ENCODE measurements at places on chromosomes 3 and 15. TPM values are rescaled to one million over a fixed set of nuclear protein-coding genes. Genes with fewer than 3 reads are reported as not detected.

Gene RTP2
- not detected for total RNA-seq

- DNase-seq = no peak
Observed at GRCh38 chr3:126351086-126351770, 6.0 kb downstream of the KLF15 start.

- DNase-seq = no peak
Observed at GRCh38 chr3:20080956-20081554, 40.8 kb downstream of the KAT2B start.

- DNase-seq = no peak
Observed at GRCh38 chr3:145286937-145287336, 874.0 kb downstream of the PLOD2 start.

DNA sequence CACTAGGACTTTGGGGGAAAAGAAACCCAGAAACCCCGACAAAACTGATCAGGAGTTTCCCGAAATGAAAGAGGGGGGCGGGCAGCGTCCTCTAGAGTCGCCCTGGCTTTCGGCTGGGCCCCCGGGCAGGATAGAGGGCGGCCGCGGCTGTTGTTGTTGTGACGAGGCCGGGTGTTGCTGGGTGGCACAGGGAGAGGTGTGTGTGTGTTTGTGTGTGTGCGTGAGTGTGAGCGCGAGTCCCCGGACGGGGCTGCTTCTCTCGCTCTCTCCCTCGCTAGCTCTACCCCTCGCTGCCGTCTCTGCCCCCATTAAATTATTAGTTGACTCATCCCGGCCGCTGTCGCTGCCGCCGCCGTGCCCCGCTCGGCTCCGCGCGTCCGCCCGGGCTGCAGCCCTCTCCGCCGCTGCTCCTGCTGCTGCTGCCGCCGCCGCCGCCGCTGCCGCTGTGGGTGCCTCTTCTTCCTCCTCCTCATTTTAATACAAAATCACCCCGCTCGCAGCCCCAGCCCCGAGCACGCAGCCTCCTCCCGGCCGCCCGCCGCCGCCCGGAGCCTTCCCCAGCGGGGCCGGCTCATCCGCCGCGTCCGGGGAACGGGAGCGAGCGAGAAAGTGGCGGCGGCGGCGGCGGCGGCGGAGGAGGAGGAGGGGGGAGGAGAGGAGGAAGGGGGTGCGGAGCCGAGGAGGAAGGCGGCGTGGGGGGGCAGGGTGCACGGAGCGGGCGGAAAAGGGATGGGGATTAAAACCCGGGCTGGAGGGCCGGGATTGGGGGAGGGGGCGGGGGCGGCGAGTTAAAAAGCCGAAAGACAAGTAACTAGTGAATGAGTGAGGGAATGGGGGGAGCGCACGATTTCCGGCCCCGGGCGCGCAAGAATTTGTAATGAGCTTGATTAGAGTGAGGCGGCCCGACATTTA is at the start of gene SATB1:
Gene SATB1, minus strand, starts transcription at position 611 of the 912 bp plus-strand sequence. CDS start 4,372 bp downstream, outside the sequence.
- DNase-seq = peak; percentile 91

GRCh38 chr3:187593451-187593850 is 76.7 kb downstream of the SST start:
- no peak for DNase-seq

DNA sequence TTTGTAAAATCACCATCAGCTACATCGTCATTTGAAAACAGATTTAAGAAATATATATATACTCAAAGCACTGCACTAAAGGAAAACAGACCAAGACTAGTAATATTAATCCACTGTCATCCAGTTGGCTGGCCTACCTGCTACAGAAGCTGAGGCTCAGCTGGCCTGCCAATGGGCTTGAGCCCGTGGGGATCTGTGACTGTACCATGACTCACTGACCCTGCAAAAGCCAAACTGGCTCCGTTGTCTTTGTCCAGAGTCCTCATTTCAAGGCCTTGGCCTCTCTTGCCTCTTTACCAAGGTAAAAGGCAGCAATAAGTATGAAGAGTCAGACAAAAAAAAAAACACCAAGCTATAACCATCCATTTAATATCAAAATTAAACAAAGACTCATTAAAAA is 463.5 kb upstream of the RASGRP1 start:
- DNase-seq = no peak

GRCh38 chr15:69574506-69574905 is 121.9 kb downstream of the RPLP1 start:
- DNase-seq = no peak

Data from endodermal cell (in vitro differentiated cells).